Activated CD8-positive, alpha-beta memory T cell treated with anti-CD3 and anti-CD28 coated beads, Interleukin-2, amount 50 U/mL, for 4 hours (primary cell): ENCODE measurements at places on chromosomes 3 and 15.

DNA sequence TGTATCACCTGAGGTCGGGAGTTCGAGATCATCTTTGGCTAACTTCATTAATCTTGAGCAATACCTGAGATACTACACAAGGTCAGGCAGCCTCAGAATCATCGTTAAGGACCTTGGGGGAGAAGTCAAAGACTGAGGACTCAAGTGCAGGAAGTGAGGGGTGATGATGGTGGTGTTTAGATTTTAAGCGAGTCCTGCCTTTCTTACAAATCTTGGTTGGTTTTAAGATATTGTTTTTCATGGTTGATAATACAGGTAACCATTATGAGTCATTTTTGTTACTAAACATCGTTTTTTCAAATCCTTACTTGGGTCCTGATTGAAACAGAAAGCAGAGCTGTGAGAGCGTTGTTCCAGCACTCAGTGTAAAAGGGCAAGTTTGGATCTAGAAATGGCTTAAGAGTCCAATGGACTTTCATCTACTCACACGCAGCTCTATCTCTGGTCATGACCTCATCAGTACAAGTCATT lies 4.1 kb downstream of the RASGRP1 start:
- DNase-seq: no peak

- DNase-seq: no peak
Measured at GRCh38 chr3:55626279-55626665, 139.2 kb upstream of the WNT5A start.

DNA sequence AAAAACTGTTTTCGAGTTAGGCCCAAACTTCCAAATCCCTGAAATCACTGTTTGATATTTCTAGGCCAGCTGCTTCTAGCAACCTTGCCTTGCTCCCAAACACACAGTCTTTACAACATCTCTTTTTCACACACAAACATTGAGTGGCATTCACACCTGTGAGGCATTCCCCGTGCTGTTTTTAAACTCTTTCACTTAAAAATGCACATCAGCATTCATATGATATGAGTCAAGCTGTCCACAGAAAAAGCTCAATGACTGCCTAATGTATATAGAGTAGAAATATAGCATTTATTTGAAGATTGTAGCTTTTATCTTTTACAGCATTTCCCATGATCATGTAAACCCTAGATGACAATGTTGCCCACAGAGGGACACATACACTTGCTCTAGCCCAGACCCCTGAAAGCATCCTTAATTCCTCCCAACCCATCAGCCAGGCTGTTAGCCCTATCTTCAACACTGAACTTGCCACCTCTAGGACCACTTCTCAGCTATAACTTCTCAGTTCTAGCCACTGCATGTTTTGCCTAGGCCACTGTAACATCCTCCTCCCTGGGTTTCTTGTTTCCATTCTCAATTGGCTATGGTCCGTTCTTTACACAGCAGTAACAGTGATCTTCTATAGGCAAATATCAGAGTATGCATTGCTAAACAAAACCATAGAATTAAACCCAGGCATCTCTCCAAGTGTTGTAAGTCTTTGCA lies 782.6 kb downstream of the DIPK2A start:
- DNase-seq: no peak

GRCh38 chr3:42257007-42257406 lies 9.0 kb downstream of the CCK start:
- DNase-seq: no peak

DNA sequence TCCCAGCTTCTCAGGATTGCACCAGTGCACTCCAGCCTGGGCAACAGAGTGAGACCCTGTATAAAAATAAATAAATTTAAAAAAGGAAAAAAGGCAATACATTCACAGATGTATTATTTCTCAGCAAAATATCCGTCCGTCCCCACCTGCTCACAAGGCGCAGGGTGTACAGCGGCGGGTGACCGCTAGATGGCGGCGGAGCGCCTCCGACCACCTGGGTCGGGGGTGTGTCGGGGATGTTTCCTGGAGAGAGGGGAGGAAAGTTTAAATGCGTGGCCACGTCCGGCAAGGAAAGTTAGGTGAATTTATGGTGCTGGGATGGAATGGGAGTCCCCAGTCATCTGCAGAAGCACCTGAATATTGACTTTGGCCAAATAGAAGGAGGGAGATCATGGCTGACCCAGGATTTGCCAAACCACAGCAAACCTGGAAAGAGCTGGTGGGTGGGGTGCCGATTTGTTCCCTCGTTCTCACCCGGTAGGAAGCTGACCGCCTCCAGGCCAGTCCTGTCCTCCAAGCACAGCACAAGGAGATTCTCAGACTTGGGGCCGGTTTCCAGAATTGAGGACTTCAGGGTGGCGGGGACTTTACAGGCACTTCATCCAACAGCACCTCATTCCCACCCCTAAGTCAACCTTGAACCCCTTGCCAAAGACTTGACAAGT lies 88.3 kb downstream of the TMEM266 start:
- peak; percentile 73 for DNase-seq

DNA sequence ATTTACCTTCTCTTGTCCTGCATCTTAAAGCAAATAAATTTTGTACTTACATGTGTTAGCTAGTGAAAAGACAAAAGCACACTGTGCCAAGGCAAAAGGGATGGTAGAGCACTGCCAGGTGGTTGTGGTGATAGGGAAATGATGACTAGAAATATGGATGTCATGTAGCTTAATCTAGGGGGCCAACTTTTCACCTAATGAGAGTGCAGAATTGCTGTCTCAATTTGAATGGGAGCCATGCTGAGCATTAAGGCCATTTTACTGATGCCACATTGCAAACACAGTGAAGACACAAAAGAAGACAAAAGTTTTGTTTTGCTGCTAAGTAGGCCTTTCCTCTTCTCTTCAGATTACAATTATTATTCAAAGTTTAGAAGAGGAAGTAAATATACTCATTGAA lies 274.7 kb downstream of the PDCD6IP start:
- DNase-seq: no peak

DNA sequence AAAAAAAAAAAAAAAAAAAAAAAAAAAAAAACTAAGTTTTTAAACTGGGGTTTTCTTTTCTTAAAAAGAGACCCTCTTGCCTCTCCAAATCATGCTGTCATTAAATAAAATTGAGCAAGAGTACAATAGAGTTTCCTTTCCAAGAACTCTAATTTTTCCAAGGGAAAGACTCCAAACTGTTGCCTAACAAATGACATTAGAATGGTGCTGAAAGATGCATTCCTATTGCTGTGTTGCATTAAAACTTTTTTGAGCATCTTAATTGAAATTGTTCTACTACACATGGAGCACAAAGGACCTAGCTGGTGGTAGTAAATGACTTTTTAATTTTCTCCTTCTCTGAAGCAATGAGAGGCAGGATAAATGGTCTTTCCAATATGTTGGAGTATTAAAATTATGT lies 469.1 kb upstream of the ARHGEF26 start:
- DNase-seq: no peak

DNA sequence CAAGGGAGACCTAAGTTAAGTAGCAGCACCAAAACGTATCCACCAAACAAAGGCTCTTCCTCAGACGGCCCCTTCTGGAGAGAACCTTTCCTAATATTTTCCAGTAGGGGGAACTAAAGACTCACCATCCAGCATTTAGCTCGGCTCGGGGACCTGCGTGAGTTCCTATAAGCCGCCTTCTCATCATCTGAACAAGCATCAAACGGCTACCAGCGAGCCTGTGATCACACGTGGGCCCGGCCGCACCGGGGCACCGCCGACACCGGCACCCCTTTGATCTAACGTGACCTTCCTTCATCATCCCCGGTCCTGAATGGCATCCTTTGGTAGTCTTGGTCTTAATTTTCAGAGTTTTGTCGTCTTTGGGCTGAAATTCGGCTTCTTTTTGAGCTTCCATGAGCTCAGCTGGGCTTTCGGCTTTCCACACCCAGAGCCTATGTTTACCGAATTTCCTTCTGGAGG lies 1.4 kb upstream of the ROBO2 start:
- DNase-seq: no peak

GRCh38 chr3:12828751-12829150 lies 12.6 kb downstream of the RPL32 start:
- DNase-seq: no peak

- DNase-seq: no peak
Measured at GRCh38 chr3:40329071-40329470, 19.6 kb downstream of the EIF1B start.
